MCF 10A (cell line): ENCODE measurements at places on chromosomes 1 and 21. TPM values are rescaled to one million over a fixed set of nuclear protein-coding genes. Genes with fewer than 3 reads are reported as not detected.

GRCh38 chr1:204232526-204232925 is 18.7 kb upstream of the GOLT1A start:
- no peak for DNase-seq

DNA sequence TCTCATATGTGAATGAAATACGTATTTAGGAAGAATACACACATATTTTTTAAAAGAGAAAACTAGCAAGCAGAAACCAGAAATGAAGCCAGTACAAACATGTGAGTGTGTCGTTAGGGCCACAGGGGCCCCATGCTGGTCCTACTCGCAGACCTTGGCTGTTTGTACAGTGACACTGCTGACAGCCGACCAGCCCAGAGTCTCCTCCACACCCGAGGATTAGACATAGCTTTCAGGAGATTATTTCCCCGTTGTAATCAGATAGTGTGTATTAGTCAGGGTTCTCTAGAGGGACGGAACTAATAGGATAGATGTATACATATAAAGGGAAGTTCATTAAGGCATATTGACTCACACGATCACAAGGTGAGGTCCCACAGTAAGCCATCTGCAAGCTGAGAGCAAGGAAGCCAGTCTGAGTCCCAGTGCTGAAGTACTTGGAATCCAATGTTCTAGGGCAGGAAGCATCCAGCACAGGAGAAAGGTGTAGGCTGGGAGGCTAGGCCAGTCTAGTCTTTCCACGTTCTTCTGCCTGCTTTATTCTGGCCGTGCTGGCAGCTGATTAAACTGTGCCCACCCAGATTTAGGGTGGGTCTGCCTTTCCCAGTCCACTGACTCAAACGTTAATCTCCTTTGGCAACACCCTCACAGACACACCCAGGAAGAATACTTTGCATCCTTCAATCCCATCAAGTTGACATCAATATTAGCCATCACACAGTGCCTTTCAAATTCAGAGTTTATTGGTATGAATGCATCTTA is 51.2 kb downstream of the DIP2A start:
- DNase-seq: peak; percentile 60

DNA sequence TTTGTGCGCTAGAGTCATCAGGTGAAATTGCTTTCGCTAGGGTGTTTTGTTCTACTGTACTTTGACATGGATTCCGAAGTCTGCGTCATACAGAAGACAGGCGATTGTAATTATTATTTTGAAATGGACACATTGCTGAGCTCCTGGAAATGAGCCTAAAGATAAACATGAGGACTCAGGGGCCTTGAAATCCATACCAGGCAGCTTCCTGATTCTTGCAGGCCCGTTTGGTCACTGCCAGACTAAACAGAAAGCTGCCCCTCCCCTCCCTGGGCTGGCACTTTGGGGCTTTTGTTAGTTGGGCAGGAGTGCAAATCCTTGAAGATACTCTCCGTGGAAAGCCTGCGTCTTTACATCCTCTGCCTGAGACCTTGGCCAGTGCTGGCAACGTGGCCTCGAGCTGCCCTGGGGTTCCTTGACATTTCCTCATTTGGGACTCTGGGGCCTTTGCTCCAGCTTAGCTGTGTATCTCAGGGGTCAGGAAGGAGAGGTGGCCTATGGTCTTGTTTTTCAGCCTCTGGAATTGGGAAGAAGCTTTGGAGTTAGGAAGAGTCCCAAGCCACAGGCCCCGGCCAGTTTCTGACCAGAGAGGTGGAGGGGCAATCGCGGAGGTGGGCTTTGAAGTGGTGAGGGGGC is 26.9 kb upstream of the KCNE2 start:
- DNase-seq: no peak

Gene STX12
- 34.6 and 36.1 TPM in 2 replicates for total RNA-seq

Gene HTR1D
- total RNA-seq: 0.17 and 0.35 TPM in 2 replicates

DNA sequence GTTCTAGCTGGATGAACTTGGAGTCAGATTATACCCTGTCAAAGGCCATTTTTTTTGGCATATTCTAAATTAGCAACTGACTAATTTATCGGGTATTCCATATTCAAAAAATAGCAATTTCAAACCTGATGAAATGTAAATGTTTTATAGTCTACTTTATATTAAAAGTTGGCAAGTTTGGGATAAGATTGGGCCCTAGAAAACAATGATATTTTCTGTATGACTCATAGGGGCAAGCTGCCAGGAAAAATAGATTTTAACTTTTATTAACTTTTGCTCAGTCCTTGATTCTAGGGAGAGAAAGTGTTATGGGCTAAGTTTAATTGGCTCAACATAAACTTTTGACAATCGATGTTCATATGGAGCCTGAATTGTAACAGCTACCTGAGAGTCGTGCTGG is 576.9 kb upstream of the B3GALT2 start:
- peak; percentile 61 for DNase-seq

DNA sequence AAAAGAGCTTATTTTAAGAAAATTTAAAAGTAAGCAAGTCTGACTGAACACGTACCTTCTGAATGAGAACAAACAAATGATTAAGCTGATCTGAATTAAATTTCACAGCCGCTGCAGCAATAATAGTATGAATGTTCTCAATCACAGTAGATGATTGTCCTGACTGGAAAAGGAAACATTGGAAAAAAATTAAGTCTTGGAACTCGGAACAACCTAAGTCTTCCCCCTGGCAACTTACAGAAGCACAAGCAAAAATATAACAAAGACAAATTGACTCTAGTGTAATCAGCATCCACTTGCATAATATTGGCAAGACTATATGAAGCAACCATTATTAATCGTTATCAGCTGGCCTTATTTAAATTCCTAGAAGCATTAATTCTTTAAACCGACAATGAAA is 60.5 kb downstream of the USP24 start:
- no peak for DNase-seq

- DNase-seq: peak; percentile 21
Observed at GRCh38 chr1:33818071-33818470, 45.8 kb upstream of the HMGB4 start.

DNA sequence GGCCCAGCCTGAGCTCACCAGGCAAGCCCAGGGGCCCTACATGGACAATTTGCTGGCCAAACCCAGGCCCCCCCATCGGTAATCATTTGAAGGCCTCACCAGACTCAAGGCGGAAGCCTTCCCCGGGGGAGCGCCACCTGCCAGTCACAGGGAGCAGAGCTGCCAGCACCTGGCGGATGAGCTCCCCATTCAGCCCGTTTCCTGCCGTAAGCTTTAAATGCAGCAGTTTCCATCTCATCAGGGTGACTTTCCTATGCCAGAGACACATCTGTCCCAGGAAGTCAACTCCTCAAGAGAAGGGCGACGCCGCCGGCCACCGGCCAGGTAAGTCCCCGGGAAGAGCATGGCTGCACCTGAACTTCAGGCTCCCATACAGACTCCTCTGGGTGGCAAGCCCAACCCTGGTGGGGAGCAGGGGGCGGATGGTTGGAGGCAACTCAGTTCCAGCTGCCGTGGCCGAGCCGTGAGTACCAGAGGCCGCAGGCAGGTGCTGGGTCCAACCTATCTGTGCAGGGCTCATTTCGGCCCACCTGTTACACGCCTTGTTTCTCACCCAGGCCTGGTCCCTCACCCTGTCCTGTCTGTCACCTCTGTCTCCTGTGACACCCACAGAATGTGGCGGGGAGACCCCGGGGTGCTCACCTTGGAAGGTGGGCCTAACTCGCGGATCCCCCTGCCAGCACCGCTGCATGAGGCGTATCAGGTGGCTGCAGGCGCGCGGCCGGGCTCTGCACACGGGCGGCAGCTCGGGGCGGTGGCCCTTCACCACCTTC is 20.7 kb downstream of the RIPK4 start:
- DNase-seq: no peak

Gene ASAP3
- 11.1 and 11.2 TPM in 2 replicates for total RNA-seq

DNA sequence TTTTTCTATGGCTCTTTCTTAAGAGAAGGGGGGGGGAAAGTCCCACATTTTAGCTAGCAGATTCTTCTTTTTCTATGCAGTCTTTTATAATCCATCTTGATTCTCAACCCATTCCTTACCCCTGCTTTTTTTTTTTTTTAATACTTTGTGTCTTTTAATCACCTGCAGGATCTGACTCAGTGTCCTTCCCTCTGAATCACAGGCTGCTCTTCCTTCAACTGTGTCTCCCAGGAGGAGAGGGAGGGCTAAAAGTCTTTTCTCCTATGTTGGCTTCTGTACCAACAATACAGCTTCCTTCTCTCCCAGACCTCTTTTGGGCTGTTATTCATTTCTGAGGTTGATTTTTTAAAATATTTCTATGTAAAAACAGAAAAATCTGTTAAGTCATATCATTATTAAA is 686.2 kb downstream of the ADGRL2 start:
- DNase-seq: no peak

DNA sequence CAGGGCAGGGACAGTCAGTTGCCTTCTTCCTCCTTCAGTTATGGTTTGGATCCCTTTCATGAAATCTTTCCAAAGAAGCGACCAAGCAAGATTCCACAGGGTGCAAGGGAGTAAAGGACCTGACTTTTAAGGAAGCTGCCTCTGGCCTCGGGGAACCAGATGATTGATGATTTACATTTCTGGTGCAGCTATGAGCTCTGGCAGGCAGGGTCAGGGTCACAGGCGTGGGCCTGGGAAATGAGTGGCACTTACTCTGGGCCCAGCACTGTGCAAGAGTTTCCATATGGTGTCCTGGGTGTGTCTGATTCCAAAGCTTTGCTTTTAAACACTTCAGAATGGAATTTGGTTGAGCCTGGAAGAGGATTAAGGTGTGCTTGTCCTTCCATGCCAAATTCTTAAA is 7.2 kb upstream of the CRABP2 start:
- peak; percentile 39 for DNase-seq

GRCh38 chr1:33641104-33641830 is 168.8 kb downstream of the ZSCAN20 start:
- peak; percentile 45 for DNase-seq

Gene ASTN1
- not detected in 2 replicates for total RNA-seq

DNA sequence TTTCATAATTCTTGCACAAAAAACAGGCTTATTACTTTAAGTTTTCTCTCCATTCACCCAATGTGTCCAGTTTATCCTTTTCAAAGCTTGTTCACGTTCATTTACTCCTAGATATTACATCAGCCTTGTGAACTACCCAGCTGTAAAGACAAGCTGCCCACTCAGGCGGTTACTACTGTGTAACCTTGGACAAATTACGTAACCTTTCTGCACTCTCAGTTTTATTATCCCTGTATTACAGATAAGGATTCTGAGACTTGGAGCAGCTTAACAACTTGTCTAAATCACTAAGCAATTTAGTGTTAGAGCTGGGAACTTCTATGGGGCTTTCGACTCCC is 20.5 kb upstream of the LPAR3 start:
- peak; percentile 58 for DNase-seq

- no peak for DNase-seq
Observed at GRCh38 chr1:27074175-27074780, 61.6 kb upstream of the TENT5B start.

Gene F3
- 173 and 296 TPM in 2 replicates for total RNA-seq

Gene PDC
- not detected in 2 replicates for total RNA-seq

DNA sequence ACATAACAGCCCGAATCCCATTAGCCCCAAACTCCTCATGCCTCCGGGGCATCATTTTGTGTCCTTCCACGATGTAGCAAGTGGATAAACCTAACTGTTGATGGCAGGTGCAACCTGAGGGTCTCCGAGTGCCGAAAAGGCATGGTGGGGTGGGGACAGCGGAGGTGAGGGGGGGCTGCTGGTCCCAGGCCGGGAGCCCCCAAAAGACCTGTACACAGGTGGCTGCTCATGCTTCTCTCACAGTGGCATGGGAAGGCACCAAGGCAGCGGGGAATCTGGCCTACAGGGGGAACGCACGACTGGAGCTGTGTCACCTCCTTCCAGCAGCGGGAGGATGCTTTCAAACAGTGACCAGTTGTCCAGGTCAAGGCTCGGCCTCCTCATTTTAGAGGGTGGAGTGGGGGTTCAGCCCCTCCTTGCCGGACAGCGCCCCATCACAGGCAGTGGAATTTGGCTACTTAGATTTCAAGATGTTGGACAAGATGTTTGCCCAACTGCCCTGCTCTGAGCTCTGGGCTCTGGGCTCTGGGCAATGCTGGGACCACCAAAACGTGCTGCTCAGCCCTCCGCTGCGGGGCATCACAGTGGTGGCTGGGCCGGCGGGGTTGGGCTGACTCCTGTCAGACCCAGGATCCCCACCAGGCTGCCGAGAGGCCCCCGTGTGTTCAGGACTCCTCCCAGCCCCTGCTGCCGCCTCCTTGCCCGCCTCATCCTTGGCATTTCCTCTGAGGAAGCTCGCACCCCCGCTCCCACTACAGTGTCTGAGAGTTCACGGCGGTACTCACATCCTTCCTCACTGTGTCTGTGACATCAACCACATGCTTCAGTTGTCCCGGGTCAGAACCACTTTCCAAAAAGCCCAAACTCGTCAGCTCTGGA is 7.6 kb downstream of the DNMT3L start:
- no peak for DNase-seq

Gene CLCNKA
- not detected in 2 replicates for total RNA-seq
